CD4-positive, alpha-beta T cell treated with Interleukin-2 at 100 ng/mL for 4 hours (primary cell): ENCODE measurements at places on chromosomes 1 and 21.

- no peak for DNase-seq
These were observed 70.3 kb upstream of the PRDX6 start for GRCh38 chr1:173406783-173407230.

GRCh38 chr1:3907031-3907534 is 7.0 kb upstream of the C1orf174 start:
- DNase-seq, result peak; percentile 17

DNA sequence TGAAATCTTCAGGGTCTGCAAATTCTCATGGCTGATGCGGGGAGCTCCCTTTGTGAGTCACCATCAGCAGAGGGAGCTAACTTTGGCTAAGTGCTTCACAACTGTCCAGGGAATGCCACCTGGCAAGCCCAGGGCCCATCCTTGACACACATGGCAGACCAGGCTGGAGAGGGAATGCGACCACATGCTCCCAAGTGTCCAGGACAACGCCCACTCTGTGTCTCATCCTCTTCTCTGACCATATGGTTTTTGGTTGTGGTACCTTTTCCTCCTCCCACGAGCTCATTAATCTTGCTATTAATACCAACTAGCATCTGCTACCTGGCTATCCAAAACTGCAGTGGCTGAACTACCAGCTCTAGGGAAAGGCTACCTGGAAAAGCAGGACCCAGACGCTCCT is 37.1 kb upstream of the CLSTN1 start:
- no peak for DNase-seq

DNA sequence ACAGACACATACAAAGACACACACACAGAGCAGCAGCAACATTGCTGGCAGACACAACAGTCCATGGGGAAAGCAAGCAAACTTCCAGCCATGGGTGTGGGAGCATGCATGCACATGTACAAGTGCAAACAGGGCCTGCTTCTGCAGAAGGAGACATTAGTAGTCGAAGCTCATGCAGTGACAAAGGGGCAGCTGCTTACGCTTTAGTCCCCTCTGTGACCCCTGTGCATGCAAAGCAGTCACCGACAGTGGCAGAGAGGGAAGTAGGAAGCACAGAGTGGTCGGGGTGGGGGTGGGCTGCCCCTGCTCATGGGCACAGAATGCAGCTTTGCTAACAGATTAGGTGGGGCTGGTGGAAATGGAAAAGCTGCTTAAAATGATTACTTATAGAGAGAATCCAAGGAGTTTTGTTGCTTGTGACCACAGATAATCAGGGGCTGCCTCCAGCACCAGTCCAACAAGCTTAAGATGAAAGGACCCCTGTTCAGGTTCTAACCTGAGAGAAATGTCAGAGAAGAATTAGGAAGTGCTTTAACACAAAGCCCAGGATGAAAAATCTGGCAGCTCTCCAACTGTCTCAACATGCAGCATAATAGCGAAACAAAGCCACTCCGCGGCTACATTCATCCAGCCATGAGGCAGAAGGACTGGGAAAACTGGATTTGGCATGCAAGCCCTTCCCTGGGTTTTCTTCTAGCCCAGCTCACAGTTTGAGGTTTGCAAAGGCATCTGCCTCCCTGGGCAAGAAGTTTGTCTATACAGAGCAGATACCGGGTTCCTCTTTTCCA is 378.9 kb downstream of the KCNH1 start:
- no peak for DNase-seq

DNA sequence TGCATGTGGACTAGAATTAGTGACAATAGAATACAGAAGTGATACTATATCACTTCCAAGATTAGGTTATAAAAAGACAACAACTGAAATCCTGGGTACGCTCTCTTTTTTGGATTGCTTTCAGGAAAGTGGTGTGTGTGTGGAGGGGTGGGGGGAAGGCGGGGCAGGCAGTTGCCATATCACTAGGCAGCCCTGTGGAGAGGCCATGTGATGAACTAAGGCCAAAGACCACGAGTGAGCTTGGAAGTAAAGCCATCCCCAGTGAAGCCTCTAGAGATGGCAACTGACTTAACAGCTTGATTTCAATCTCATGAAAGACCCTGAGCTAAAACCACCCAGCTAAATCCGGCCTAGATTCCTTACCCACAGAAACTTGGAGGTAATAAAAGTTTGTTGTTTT is 6.2 kb upstream of the ASPM start:
- no peak for DNase-seq

- no peak for DNase-seq
These were observed 7.0 kb upstream of the SOX13 start for GRCh38 chr1:204065986-204066300.

GRCh38 chr1:5764959-5765358 is 227.3 kb downstream of the NPHP4 start:
- DNase-seq, result no peak

GRCh38 chr1:202760589-202760988 is 47.6 kb downstream of the KDM5B start:
- no peak for DNase-seq

- DNase-seq, result no peak
These were observed 80.9 kb downstream of the NENF start for GRCh38 chr1:212513586-212513985.

GRCh38 chr1:118317842-118318614 is 133.0 kb upstream of the SPAG17 start:
- no peak for DNase-seq

GRCh38 chr1:183685112-183685713 is 32.1 kb upstream of the APOBEC4 start:
- peak; percentile 66 for DNase-seq

- no peak for DNase-seq
These were observed 95.7 kb upstream of the GCLM start for GRCh38 chr1:94004924-94005323.

DNA sequence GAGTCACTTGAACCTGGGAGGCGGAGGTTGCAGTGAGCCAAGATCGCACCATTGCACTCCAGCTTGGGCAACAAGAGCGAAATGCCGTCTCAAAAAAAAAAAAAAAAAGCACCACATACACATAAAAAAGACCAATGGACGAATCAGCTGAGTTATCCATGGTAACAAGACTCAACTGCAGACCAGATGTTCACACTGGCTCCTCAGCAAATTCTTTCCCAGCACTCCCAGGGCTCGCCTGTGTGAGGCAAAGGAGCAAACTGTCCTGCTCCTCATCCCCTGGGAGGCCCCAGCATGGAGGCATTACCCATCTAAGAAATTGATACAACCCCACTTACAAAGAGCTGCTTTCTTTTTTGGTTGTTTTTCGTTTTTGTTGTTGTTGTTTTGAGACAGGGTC is 3.1 kb downstream of the TMEM234 start:
- no peak for DNase-seq

DNA sequence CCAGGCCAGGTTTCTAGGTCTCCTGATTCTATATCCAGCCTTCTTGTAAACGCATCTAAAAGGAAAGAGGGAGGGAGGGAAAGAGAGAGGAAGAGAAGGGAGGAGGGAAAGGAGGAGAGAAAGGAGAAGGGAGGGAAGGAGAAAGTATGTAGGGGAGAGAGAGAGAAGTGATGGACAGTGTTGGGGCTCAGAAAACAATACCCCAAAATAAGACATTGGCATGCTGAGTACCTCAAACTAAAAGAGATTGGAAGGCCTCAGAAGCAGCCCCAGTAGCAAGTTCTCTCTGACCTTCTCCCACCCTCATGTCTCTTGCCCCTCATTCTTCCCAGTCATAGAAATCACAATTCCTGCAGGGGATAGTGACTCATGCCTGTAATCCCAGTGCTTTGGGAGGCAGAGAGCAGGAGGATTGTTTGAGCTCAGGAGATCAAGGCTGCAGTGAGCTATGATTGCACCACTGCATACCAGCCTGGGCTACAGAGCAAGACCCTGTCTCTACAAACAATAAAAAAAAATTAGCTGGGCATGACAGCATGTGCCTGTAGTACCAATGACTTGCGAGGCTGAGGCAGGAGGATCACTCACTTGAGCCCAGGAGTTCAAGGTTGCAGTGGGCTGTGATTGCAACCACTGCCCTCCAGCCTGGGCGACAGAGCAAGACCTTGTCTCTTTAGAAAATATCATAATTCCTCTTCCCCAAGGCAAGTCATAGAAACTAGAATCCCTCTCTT is 51.2 kb downstream of the DNTTIP2 start:
- no peak for DNase-seq

GRCh38 chr1:106897976-106898375 is 158.5 kb upstream of the PRMT6 start:
- no peak for DNase-seq

DNA sequence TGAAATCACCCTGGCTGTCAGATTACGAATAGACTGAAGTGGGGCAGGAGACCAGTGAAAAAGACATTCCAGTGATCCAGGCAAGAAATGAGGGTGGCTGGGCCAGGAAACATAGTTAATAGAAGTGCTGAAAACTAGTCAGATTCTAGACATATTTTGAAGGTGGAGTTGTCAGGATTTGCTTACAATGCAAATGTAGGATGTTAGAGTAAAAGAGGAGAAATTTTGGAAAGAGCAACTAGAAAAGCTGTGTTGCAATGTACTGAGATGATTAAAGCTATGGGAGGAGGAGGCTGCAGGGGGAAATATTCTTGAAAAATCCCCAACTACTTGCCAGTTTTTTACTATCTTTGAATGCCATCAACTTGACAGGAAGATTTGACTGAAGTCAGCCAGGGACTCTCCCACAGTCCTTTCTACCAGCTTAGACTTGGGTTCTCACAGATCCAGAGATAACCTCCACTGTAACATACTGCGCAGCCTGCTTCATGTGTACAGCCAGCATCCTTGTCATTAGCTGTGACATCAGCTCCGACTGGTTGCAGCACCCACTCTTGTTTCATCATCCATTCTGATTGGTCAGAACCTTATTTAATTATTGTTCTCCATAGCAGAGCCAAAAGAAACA is 109.7 kb downstream of the TSEN15 start:
- DNase-seq, result peak; percentile 13

DNA sequence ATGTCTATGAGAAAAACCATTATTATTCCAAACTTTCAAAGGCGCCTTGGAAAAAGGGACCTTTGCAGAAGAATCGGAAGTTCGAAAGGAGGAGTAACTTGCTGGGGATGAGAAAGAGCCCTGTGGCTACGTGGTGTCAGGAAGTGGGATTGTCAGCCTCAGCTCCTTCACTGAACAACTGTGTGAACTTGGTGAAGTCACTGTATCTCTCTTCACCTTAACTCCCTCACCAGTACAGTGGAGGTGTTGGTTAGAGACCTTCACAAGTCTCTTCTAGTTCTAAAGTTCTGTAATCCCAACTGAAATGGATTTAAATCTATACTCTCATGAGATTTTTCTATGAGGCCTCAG is 285.6 kb downstream of the CACNA1E start:
- DNase-seq, result no peak

GRCh38 chr1:166039436-166040201 is 127.2 kb downstream of the FAM78B start:
- DNase-seq, result no peak

- DNase-seq, result no peak
These were observed 738.8 kb downstream of the AMY1C start for GRCh38 chr1:104488296-104489015.

DNA sequence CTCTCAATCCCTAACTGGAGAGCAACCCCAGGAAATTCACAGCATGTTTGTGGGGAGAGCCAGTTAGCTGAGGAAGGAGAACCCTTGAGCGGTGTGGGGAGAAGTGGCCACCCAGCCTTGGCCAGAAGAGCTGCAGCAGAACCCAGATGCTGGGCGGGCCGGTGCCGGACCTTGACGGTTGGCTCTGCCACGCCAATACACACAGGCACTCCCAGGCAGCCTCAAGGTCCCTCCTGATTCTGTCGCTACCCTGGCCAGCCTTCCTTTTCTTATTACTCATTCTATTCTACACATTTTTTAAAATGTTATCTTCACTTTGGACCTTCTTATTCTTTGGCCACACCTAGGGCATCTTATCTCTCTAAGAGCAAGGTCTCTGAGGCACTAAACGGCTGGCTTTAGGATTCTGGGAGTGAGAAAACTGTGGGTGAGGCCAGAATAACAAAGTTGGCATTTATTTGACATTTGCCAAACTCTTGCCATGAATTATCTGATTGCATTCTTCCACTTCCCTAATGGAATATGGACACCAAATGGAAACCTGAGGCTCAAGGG is 50.4 kb upstream of the GPR37L1 start:
- no peak for DNase-seq

DNA sequence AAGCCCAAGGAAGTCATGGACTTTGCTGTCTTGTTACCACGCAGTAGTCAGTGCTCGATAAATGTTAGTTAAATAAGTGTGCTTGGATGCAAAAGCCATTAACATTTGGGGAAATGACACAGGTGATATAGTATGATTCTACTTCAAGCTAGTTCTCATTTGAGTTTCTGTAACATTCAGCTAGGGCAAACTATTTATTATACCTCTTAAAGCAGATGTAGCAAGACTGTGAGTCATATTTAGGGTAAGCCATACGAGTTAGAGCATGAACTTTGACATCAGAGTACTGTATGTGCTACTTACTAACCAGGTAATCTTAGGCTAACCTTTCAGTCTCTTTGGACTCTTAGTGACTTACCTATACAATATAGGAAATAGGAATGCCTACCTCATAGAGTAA is 21.0 kb downstream of the CLCA4 start:
- DNase-seq, result no peak

GRCh38 chr1:35810096-35810881 is 2.5 kb downstream of the AGO4 start:
- no peak for DNase-seq

DNA sequence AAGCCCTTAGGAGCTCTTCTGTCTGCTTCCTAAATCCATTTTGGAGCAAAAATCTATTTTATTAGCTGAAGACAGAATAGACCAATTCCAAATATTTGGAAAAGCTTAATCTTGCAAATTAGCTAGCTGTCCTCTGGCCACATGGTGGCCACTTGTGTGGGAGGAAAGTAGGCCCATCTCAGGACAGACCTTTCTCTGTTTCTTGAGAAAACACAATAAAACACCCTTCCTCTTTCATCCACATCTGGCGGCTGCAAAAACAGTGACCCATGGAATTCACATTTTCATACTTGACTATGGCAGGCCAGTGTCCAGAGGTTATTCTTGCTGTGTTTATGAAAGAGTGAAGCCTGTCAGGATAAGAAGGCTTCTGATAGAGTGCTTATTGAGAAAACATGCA is 275.6 kb downstream of the PLPP3 start:
- DNase-seq, result no peak

- DNase-seq, result no peak
These were observed 15.8 kb downstream of the TINAGL1 start for GRCh38 chr1:31592132-31592531.

- DNase-seq, result peak; percentile 70
These were observed at the start of gene SPSB1 for GRCh38 chr1:9292361-9293240. Gene SPSB1, plus strand, starts transcription at chr1:9292894. Its CDS starts 62,998 bp downstream, at chr1:9355892.

DNA sequence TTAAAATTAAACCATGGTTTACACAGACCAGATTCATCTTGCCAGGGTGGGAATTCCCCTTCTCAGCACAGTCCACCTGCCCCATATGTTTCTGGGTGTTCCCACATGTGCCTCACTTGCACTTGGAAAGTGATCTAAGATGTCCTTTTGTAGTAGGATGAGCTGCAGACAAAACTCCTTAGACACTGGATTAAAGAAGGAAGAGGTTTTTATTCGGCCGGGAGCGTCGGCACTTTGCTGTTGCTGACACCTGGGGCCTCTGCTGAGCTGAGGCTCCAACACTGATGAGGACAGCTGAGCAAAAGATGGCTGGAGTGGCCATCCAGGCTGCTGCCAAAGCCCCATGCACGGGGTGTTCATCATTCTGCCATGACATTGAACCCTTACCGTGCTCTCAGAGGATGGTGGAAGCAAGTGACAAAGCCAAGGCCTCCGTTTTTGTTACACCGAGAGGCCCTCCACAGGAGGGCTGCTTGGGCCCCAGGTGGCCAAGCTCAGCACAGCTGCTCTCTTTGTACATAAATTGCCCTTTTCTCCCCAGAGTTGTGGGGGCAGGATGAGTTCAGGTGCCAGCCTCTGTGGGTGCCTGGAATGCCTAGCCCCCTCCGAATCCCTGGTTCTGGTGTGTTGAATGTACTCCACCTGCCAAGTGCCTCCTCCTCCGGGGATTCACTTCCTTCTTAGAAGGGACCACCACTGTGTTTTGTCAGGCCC is 7.3 kb upstream of the ACOT11 start:
- no peak for DNase-seq
